ENCODE measurements at places on chromosomes 2 and 18. TPM values are rescaled to one million over a fixed set of nuclear protein-coding genes. Genes with fewer than 3 reads are reported as not detected.

GRCh38 chr2:137937778-137938177 is 26.5 kb upstream of the HNMT start:
- DNase-seq = no peak

DNA sequence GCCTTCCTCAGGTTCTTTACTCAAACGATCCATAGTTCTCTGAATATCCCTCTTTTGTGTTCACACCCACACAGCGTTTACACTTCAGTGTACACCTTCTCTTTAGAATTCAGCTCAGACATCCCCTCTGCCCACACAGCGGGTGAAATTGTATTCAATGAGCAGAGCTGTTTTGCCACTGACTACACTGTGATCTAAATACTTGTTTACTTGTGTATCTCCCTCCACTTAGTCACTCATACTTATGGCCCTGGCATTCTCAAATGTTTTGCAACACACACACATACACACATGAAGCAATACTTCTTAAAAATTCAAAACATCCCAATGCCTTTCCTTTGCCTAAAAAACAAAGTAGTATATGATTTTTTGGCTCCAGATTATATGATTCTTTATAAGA is 297.1 kb downstream of the TMX3 start:
- DNase-seq = no peak

GRCh38 chr18:3885209-3885792 is 435.3 kb downstream of the TGIF1 start:
- no peak for DNase-seq

Gene PMAIP1
- 69.1 TPM for polyA plus RNA-seq

DNA sequence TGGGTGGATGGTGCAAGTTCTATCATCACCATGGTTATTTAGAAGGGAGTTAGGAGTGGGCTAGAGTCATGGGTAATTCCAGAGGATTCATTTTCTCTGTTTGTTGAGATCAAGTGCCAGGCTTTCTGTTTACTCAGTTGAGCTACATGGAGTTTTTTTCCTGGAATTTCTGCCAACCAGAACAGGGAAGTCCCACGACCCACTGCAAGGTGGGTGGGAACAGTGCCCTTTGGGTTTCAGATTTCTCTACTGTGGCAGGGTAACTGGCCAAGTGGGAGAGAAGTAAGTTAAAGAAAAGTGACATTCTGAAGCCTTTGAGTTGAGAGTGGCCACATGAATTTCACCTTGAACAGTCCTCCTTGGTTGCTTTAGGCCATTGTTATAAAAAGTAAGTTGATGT is 138.9 kb downstream of the SLC39A10 start:
- DNase-seq = no peak

DNA sequence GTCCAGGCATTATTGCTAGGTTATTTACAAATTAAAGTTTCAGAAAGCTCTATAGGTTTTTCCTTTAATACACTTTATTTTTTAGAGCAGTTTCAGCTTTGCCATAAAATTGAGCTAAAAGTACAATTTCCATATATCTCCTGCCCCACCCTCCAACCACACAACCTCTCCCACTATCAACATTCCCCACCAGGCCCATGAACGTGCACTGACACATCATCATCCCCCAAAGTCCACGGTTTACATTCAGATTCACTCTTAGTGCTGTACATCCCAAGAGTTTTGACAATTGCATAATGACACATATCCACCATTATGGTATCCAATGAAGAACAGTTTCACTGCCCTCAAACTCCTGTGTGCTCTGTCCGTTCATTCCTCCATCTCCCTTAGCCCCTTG is 139.4 kb downstream of the NBAS start:
- no peak for DNase-seq

- no peak for DNase-seq
Measured at GRCh38 chr18:3647636-3648035, 197.7 kb downstream of the TGIF1 start.

DNA sequence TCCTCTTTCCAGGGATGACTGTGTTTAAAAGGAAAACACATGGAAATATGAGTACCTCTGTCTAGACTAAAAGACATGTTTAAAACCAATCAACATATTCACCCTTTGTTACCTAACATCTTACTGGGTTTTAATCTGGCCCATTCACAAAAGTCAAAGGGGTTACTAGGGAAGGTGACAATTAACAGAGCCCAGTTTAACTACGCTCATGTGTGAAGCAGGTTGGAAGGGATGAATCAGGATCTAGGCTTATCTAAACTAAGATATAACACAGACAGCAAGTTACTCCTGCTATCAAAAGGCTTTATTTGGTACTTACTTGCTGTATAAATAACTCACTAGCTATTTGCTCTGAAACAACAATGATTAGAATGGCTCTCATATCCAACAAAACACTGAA is 337.0 kb downstream of the NCKAP5 start:
- DNase-seq = no peak

DNA sequence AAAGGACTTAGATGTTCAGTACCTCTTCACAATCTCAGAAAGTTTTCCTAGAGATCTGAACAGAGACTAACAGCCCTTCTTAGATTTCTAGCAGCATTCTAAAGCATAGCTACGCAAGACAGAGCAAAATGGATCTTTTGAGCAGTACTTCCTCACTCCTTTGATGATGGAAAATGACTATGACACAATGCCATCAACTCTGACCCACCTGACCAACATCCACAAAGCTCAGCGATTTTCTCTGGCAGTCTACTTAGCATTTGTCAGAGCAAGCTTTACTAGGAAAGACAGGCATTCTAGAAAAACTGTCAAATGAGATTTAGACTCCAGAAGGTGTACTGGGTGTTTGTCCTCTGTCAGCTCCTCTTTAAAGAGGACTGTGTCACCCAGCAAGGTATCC is 180.9 kb upstream of the ACVR2A start:
- no peak for DNase-seq

DNA sequence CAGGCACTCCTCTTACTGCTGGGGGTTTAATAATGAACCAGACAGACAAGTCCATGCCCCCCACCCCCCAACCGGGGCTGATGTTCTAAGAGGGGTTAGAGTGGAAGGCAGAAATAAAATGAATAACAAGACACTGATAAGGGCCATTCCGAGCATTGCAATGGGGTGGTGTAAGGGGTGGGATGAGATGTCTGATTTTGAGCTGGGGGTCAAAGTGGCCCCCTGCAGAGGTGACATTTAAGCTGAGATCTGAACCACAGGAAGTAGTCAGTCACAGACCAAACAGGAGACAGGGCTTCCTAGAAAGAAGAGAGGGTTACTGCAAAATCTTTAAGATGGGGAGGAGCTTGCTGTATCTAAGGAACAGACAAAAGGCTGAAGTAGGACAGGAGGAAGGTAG is 180.6 kb upstream of the SH3BP4 start:
- DNase-seq = no peak

Measured in CD4-positive, CD25-positive, alpha-beta regulatory T cell (primary cell).